Activated T-helper 1 cell treated with Interleukin-2 at 50 U/mL for 16 hours (primary cell): ENCODE measurements at places on chromosomes 1 and 21.

DNA sequence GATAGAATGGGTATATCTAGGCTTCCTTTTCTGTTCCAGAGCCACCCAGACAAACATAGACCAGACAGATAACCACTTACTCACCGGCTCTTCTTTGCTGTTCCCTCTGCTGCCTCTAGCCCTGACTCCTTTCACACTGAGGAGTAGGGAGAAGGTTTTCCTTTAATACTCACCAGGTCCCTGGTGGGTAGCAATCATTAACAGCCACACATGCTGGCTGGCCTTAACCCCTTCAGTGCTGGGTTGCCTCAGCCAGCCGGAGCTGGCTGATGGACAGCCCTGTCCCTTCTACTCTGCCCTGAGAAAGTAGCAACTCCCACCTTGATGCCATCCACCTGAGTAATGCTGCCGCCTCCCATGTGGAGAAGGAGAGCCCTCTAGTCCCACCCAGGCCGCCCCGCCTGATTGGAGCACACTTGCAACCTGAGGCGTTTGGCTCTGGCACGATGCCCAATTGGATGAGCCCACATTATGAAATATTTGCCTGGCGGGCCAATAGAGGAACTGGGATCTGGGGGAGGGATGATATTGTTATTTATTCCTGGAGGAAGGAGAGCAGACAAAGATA lies 71.6 kb downstream of the PLEKHA6 start:
- no peak for DNase-seq

GRCh38 chr1:153866045-153866850 lies 56.5 kb downstream of the GATAD2B start:
- no peak for DNase-seq

- no peak for DNase-seq
These were observed 54.5 kb downstream of the PRDM15 start for GRCh38 chr21:41824466-41825207.

GRCh38 chr1:163320891-163321290 lies 863 bp upstream of the NUF2 start:
- DNase-seq = no peak

GRCh38 chr1:243890576-243890975 lies 40.5 kb upstream of the AKT3 start:
- no peak for DNase-seq

DNA sequence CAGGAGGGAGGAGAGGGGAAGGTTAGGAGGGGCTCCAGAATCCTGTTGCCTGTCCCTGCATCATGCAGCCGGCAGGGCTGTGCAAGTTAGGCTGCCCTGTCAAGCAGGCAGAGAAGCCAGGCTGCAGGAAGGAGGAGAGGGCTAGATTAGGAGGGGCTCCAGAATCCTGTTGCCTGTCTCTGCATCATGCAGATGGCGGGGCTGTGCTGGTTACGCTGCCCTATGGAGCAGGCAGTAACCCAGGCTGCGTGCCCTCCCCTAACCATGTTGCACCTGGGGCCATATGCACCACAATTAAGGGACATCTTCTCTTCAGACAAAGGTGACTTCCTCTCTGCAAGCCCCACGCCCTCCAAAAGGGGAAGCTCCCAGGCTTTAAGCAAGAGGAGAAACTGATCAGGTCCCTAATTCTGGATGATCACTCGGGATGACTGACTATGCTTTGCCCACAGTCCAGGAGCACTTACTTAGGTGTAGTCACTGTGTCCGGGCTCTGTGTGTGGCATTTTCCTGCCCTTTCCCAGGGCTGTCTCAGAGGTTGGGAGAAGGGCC lies 457.4 kb downstream of the SETD4 start:
- no peak for DNase-seq

DNA sequence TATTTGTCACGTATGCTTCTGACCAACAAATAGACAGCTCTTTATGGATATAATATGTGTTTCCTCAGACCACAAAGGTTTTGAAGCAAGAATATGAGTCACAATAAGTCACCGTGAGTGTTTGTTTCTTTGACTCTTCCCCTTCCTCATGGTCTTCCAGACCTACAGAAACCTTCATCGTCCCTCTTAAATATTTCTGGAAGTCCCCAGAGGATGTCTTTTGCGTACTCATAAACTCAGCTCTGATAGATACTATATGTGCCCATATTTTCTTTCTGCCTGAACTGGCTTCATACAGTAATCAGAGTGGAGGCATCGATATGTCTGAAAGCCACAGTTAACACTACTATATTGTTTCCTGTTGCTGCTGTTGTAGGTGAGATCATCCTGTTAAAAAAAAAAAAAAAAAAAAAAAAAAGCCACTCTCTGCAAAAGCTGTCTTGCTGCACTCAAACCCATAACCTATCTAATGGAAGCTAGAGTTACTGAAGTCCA lies 38.4 kb downstream of the ADAMTS1 start:
- no peak for DNase-seq

DNA sequence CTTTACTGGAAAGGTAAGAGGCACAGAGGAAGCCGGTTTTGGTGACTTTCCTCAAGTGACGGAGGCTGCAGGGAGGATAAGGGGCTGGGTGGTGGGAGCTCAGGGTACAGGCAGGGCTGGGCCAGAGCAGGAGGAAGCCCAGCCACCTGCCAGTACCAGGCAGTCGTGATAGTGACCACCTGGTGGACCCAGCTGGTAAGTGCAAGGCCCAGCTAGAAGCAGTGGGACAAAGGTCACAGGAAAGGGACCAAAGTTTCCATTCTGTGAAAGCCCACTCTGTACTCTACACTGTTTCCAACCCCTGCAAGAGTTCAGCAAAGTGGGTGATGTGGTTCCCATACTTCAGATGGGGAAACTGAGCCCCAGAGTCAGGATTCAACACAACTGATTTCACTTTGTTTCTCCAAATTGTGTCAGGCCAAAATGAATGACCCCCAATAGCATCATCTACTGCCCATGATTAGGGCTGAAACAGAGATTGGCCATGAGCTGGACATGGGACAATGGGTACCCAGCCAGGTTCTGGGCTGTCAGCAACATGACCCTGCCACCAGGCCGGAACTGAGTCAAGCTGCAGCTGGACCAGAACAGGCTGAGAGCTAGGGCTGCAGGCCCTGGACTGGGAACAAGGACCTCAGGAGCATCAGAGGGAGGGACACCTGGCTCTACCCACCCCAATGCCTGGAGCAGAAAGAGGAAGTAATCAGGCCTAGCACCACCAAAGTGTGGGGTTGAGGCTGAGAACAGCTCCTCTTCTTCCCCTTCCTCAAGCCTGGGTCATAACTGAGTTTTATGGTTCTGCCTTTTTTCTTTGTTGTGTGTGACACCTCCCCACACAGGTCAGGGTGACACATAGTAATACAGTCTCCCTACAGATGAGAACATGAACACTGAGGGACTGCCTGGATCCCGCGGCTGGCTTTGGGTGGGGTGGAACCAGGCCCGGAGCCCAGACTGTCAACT lies 50.2 kb downstream of the KCNN3 start:
- no peak for DNase-seq

- DNase-seq = no peak
These were observed 250.0 kb downstream of the FAF1 start for GRCh38 chr1:50710099-50710498.

DNA sequence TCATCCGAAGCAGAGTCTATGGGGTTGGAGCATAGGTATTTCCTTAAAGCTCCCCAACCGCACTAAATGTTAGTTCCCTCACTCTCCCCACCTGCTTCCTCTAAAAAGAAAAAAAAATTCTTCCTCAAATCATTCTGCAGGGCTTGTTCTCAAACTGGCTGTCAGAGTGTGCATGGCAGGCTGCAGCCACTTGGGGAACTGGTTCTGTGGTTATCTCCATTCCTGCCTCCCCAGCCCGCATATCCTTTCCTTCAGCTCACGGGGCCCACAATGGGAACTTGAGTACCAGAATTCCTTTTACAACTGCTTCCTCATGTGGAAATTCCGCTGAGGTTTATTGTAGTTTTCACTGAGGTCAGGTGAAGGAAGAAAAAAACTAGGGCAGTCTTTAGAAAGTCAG lies 159.2 kb downstream of the PIGK start:
- no peak for DNase-seq

DNA sequence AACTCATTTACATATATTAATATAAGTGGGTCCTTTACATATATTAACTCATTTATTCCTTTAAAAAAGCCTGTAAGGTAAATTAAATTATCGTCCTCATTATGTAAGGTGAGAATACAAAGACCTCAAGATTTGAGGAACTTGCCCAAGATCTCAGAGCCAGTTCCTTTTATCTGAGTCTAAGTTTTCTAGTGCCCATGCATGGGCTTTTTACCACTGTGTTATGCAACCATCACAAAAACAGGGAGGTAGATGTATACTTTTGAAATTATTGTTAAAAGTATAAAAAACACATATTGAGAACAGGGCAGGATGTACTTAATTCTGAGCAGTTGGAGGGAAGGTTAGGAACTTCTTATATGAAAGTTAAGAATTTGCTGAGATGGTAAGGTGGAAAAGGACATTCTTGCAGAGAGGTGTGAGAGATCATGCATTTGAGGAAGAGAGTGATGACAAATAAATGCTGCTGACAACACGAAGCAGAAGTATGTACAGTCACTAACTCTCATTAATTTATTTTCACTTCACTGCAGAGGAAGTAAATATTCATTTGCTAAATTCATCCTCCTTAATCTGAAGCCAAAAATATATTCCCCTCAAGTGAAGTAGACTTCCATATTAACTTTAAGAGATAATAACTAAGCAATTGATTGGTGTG lies 28.9 kb upstream of the LYPLAL1 start:
- no peak for DNase-seq

- no peak for DNase-seq
These were observed 489.6 kb downstream of the TTLL7 start for GRCh38 chr1:83509301-83509781.

DNA sequence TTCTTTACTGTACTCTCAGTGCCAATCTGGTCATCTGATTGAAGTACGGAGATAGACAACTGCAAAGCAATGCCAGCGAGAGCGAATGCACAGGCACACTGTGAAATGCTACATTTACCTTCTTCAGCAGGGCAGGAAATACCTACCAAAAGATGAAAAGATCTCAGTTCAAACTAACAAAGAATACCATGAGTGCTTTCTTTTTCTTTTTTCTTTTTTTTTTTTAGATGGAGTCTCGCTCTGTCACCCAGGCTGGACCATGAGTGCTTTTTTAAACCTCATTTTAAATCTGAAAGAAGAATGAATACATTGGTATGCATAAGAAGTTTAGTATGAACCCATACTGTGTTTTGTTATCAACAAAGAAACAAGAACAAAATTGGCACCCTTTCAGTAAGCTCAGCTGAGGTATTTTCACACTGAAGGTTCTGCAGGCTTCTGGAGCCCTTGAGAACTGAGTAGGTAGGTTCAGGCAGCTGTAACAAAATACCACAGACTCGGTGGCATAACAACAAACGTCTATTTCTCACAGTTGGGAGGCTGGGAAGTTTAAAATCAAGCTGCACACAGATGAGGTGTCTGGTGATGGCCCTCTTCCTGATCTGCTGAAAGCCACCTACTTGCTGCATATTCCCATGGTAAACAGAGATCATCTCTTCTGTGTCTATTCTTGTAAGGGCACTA lies 1.7 kb upstream of the CHI3L2 start:
- no peak for DNase-seq

DNA sequence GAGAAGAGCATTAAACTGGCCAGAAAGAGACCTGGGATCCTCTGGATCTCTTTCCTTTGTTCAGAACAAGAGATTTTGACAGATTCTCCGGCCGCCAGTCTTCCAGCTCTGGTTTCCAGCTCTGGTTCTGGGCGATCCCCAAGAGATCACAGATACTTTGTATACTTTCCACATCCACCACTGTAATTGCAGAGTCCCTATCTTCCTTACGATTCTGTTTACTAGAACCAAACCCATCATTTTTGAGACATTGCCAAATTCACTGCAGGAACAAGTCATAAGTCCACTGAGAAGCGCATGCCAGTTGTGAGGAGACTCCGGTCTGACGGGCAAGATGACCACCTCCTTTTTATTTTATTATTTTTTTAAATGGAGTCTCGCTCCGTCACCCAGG lies 505.2 kb downstream of the SMYD3 start:
- no peak for DNase-seq
